Activated CD4-positive, alpha-beta T cell treated with anti-CD3 and anti-CD28 coated beads for 36 hours (primary cell): ENCODE measurements at places on chromosomes 4 and X.

GRCh38 chr4:95599777-95600400 is 51.1 kb upstream of the UNC5C start:
- no peak for DNase-seq

DNA sequence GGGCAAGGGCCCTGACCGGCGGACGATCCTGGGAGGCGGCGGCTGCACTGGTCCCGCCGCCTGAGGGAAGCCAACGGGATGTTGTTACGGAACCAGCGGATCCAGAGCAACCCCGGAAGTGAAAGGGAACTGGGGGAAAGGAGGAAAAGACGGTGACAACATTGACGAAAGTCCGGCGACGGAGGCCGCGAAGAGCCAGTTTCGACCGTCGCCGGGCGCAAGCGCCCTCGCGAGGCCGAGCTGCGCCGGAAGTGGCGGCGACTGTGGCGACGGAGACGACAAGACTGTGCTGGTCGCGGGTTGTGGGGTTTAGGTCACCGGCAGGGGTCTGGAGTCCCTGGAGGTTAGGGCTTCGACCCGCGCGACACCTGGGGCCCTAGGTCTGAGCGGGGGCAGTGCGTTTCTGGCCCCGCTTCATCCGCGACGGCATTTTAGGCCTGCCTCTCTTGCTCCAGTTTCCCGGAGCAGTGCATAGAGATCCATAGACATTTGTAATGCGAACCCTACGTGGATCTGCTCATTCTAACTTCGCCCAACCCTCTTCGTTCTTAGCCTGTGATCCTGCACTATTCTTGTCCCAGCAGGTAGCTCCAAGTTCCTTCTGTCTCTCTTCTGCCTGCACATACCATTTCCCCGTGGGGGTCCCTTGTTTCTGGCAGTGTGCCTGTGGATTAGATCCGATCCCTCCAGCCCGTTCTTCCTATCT is at the start of gene BOD1L1:
Gene BOD1L1 (minus strand): TSS at position 120 of the 706 bp plus-strand sequence. CDS start 138 bp downstream, outside the sequence.
- peak; percentile 89 for DNase-seq

DNA sequence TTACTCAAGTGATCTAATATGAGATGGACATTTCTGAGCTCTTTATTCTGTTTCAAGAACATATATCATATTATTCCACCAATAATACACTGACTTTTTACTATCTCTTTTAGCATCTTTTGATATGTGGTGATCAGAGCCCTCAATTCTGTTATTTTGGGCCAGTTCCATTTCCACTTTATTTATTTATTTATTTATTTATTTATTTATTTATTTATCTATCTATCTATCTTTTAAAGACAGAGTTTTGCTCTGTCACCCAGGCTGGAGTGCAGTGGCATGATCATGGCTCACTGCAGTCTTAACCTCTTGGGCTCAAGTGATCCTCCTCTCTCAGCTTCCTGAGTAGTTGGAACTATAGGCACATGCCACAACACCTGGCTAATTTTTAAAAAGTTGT is 57.4 kb upstream of the GRID2 start:
- DNase-seq = no peak

DNA sequence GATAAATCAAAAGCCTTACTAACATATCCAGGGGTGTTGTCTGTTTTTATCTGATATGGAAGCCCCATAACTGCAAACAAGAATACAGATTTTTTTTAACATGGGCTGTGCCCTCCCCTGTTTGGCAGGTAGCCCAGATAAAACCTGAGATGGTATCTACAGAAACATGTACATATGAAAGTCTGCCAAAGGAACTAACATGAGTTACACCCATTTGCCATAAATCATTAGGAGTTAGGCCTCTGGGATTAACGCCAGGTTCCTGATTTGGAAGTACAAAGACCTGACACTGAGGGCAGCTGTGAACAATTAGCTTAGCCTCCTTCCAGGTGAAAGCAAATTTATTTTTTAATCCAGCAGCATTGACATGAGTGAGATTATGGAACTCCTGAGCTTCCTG is 264.3 kb downstream of the TECRL start:
- DNase-seq = no peak

- DNase-seq = no peak
Observed at GRCh38 chr4:24582235-24582832, 2.0 kb downstream of the DHX15 start.

DNA sequence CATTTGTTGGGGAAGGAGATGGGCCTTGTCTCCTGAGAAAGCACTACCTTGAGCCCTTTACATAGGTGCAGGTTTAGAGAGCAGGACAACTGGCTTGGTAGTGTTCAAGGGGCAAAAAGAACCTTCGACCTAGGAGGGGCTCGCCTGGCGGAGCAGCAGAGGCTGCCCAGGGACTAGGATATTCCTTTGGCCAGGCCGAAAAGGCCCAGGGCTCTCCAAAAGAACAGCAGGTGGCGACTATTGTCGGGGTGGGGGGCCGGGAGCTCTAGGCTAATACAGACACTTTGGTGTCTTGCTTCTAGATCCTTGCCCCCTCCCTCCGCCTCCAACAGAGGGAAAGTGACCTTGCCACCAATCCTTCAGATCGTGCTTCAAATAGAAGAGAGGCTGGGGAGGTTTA is 7.1 kb upstream of the POU3F4 start:
- no peak for DNase-seq

DNA sequence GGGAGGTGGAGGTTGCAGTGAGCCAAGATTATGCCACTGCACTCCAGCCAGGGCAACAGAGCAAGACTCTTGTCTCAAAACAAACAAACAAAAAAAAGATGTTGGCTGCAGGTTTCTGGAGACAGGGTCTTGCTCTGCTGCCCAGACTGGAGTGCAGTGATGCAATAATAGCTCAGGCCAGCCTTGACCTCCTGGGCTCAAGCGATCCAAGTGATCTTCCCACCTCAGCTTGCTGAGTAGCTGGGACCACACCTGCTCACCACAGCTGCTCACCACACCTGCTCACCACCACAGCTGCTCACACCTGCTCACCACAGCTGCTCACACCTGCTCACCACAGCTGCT is 29.9 kb upstream of the CPLX1 start:
- DNase-seq = no peak

DNA sequence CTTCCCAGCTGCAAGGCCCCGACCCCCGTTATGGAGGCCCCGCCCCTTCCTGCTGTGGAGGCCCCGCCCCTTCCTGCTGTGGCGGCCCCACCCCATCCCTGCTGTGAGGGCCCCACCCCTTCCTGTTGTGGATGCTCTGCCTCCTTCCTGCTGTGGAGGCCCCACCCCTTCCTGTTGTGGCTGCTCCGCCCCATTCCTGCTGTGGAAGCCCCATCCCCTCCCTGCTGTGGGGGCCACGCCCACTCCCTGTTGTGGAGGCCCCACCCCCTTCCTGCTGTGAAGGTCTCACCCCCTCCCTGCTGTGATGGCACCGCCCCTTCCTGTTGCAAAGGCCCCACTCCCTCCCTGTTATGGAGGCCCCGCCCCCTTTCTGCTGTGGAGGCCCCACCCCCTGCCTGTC is 104.9 kb upstream of the PSAPL1 start:
- DNase-seq = peak; percentile 77

DNA sequence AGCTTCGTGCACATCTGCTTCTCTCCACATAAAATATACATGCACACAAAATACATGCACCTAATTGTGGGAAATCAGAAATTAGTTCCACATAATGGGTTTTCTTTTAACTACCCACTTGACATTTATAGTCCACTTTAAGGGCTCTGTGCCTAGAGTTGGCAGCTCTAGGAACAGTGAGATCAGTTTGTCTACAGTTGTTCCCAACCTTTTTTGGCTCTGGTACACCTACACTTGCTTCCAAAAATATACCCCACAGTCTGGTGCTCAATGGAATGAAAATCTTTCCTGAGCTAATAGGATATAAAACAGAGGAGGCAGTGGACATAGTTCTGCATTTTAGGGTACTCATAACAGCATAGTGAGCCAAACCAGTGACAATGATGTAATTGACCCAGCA is 36.1 kb downstream of the HDAC8 start:
- no peak for DNase-seq

DNA sequence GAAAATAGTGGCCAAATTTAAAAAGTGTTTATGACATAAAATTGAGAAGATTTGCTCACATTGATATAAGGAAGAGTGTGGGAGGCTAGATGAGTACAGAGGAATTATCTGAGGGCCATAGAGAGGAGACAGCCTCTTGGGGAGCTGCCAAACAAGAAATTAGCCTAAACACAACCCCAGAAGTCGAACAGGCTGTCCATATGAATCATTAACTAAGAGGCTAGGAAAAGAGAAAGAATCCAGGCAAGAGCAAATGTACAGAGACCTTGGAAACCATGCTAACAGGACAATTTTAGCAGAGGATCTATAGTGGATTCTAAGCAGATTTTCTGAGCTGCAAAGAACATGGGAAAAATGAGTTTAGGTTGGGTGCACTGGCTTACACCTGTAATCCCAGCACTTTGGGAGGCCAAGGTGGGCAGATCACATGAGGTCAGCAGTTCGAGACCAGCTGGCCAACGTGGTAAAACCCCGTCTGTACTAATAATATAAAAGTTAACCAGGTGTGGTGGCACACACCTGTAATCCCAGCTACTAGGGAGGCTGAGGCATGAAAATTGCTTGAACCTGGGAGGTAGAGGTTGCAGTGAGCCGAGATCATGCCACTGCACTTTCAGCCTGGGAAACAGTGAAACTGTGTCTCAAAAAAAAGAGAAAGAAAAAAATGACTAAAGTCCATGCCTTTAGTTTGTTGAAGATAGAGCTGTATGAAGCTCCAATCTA is 76.1 kb downstream of the NWD2 start:
- DNase-seq = no peak

DNA sequence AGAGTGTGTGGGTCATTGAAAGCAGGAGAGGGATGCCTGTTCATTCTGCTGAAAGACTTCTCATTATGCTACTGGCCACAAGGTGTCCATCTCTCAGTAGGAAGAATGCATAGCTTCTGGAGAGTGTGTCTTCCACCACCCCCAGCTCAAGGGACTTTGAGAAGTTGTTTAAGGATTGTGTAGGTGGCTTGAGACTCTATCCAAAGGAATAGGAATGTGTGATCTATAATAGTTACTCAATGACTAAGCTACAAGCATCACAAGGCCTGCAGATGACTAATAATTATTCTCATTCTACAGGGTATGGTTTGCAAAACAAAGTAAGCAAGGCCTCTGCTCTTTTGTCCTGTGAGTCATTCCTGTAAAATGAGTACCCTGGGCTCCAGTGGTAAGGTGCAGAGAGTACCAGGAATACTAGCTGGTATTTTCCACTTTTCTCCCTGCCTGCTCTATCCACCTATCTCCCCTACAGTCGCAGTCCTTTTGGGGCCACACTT is 279.8 kb upstream of the BOD1L1 start:
- no peak for DNase-seq

DNA sequence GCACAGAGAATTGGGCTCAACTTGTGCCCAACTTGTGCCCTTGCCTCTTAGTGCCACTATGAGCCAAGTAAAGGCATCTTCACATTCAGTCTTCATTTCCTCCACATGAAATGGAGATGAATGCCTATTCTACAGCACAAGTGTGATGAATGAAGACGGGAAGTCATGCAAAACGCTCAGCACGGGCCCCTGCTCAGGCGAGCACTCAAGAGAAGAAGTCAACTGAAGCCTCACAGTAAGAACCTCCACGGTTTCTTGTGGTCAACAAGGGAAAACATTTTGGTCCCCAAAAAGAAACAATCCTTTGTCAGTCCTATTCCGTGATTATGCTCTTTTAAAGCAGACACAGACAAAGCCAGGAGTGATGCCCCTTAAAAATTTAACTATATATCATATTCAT is 87.0 kb downstream of the IRF2 start:
- no peak for DNase-seq
